ENCODE measurements at places on chromosomes 1 and 21.

DNA sequence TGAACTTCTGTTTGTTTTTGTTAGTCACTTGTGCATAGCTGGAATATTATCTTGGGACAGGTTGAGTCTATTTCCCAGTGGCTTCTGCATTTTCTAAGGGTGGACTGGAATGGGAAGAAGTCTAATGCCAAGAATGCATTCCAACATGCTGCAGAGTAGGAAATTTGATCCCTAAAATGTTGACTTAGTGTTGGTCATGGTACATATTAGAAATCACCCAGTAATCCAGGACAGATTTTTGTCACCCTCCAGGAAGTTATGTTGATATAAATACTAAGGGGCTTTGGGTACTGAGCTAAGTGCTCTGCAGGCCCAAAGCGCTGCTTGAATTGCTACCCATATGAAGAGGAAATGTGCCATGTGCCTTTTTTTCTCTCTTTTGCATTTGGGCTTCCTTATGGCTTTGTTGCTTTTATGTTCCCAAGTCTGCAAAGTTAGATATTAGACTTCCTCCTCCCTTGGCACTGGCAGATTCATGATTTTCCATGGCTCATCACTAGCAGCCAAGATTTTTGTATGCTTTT, 10.0 kb downstream of the ARID1A start:
- no peak for DNase-seq

DNA sequence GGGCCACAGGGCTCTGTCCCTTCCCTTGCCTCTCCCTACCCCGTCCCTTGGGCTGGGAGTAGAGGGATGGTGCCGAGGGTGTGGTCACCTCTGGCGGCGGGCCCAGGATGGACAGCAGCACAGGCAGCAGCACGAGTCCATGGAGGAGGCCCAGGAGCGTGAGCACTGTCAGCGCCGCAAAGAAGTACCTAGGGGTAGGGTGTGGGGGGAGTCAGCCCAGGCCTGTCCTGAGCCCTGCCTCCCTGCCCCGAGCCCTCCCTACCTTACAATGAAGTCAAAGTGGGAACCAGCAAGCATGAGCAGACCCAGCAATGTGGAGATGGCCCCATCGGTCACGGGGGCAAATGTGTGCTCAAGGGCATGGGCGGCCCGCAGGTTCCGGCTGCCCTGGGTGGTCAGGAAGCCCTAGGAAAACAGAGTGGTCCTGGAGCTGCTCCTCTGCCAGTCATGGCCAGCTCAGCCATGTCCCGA, 14.7 kb downstream of the BTBD19 start:
- DNase-seq, result no peak

DNA sequence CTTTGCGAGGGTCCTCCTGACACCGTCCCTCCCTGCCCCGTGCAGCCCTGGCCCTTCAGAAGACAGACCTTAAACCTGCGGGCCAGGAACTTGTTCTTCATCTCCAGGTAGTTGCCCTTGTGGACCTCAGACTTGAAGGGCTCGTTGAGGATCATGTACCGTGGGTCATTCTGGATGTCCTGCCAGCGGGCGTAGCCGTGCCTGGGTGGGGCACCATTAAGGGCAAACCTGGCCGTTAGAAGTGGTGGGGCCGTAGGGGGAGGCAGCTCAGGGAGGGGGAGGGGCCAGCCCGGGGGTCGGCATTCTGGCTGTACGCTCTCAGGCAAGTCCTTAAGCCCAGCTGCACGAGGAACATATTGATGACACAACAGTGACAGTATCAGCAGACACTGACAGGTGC, 64.6 kb downstream of the KCNAB2 start:
- DNase-seq, result no peak

- no peak for DNase-seq
Measured at GRCh38 chr1:239922778-239923522, 168.7 kb upstream of the FMN2 start.

DNA sequence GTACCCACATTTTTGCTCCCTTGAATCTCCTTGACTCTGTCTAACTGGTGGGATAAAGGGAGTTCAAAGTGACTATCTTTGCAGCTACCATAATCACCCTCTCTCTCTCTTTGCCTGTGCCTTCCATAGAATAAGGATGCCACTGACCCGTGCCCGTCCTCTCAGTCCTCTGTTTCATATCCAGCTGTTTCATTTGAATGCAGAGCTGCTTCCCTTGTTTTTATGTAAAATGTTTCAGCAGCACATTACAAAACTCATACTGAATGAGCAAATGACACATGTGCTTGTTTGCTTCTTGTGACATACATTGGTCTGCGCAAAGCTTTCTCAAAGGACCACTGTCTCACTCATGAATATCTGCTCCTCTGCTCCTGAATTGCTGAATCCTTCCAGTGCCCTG, 38.4 kb downstream of the CDC42 start:
- no peak for DNase-seq

GRCh38 chr1:170886460-170886859, 48.9 kb upstream of the MROH9 start:
- no peak for DNase-seq

DNA sequence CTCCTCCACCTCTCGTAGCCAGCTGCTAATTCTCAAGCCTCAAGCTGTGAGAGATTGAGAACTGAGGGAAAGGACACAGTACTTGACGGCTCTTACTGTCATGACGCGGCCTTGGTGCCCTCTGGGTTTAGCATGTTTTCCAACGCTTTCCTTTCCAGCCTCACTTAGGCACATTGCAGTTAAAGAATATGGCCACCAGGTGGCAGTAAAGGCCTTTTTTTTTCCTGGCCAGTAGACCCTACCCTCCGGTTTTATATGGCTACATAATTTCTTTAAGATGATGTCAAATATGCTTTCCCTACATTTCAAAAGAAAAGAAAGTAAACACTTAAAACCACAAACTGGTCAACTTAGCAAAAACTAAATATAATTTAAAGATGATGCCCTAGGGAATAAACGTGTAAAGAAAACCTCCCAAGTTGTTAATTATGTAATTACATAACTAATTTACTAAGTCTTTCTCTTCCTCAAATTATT, 56.8 kb upstream of the PRDX6 start:
- no peak for DNase-seq

GRCh38 chr1:29832936-29833335, 596.6 kb downstream of the PTPRU start:
- no peak for DNase-seq

DNA sequence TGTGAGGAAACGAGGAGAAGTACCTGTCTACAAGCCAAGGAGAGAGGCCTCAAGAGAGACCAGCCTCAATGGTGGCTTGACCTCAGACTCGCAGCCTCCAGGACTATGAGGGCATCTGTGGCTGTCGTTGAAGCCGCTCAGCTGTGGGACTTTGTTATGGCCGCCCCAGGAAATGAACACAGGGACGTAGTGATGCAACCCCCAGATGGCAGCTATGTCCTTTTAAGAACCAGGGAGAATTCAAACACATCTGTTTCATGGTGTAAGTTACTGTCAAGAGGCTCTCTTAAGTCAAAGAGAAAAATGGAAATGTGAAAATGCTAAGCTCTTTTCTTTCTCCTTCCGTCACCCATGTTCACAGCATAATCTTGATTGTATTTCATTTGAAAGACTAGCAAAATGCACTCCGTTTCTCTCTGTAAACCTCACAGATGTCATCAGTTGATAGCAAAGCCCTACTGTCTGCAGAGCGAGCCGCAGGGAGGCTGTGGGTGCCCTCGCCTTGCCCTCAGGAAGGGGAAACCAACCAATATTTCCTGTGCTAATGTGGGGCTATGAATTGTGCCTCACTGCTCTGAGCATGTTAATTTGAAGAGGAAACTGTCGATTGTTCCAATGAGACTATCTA, 21.3 kb downstream of the UBASH3A start:
- no peak for DNase-seq
